ENCODE measurements at places on chromosomes 13 and 19.

DNA sequence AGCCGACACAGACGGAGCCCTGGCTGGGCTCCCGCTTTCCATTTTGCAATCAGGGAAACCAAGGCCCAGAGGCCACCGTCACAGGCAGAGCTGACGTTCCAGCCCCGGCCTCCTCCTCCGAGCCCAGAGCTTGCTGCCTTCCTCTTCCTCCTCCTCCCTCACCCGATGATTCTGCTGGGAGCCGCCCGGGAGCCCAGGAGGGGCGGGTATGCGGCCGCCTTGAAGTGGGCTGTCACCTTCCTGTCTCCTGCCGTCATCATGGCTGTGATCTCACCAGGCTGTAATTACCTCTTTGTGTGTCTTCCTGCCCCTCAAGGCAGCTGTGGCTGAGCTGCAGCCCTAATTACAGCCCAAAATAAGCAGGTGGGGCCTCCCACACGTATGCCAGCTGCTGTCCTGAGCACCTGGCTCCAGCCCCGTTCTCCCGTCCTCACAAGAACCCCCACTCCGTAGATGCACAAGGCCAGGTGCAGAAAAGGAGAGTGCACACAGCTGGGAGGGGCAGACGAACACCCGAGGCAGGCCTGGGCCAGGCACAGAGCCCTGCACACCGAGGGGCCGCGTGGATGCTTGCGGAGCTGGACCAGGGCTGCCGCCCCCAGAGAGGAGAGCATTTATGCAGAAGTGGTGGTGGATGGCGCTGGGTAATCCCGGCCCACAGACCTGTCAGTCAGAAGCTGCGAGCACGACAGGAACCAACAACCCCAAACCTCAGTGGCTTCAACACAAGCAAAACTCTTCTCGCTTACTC lies 4.0 kb downstream of the TPGS1 start:
- DNase-seq, result peak; percentile 32

DNA sequence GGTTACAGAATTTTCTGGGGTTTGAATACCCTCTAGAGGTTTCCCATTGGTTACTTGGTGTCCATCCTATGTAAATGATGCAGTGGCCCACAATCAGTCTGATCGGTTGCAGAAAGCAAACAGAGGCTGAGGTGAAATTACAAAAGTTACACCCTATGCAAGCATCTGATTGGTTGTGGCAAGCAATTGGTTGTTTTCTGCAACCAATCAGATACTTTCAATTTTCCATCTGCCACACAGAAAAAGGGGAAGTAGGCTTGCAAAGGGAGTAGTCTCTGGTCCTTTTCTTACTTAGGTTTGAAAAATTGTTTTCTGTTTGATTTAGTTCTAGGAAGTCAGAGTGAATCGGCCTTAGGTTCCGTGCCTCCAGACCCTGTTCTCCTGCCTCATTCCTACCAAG lies 93.1 kb downstream of the WTIP start:
- no peak for DNase-seq

DNA sequence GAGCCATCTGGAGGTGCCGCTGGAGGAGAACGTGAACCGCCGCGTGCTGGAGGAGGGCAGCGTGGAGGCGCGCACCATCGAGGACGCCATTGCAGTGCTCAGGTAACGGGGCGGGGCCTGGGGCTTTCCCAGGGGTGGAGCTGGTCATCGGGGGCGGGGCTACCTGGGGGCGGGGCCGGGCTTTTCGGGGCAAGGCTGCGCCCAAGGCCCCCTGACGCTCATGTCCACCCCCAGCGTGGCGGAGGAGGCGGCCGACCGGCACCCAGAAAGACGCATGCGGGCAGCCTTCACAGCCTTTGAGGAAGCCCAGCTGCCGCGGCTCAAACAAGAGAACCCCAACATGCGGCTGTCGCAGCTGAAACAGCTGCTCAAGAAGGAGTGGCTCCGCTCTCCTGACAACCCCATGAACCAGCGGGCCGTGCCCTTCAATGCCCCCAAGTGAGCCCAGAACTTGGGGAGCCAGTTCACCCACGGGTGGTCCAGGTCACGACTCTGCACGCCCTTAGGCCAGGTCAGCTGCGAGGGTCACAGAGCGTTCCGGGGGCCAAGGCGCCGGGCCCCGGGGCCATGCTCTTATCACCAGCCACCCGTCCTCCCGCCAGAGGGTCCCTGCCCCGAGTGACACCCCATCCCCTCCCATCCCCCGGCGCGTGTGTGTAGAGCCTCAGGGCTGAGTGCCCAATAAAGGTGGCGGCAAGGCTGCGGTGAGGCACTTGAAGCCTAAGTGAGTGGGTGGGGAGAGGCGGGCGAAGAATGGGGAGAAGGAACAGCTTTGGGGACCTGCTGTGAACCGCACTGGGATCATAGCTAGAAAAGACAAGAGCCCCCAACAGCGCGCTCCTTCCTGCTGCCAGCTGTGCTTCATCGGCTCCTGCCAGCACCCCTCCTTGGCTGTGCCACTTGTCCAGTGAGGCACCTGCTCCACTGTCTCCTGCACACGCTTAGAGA lies 10.7 kb downstream of the CCDC124 start:
- no peak for DNase-seq

GRCh38 chr19:36141039-36141927 lies 1.4 kb downstream of the CAPNS1 start:
- peak; percentile 79 for DNase-seq

GRCh38 chr13:36445891-36446351 lies 13.6 kb downstream of the CCNA1 start:
- DNase-seq, result no peak

GRCh38 chr19:19185853-19186740 lies 5.9 kb downstream of the BORCS8 start:
- DNase-seq, result peak; percentile 9
